ENCODE measurements at places on chromosomes 4 and X.

GRCh38 chrX:68443155-68443868 lies 10.0 kb upstream of the OPHN1 start:
- DNase-seq, result no peak

DNA sequence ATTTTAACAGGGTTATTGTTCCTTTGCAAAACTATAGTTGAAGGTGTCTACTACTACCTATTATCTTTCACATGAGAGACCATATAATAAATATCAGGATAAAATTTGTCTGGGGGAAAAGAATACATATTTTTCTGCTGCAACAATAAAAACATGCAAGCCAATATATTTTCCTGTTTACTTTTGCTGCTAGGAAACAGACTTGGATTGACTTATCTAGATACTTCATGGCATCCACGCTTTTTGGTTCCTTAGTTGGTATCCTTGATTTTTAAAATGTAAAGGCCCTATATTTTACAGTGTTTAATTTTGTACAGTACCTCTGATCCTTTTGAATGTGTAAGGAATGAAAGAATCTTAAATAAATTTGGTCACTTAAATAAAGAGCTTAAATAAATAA lies 150.6 kb downstream of the GPC3 start:
- no peak for DNase-seq

- no peak for DNase-seq
Observed at GRCh38 chr4:77332696-77333270, 175.8 kb downstream of the CCNG2 start.

- DNase-seq, result no peak
Observed at GRCh38 chr4:187547316-187547715, 448.3 kb upstream of the ZFP42 start.

- no peak for DNase-seq
Observed at GRCh38 chr4:114811564-114812301, 213.1 kb downstream of the UGT8 start.

DNA sequence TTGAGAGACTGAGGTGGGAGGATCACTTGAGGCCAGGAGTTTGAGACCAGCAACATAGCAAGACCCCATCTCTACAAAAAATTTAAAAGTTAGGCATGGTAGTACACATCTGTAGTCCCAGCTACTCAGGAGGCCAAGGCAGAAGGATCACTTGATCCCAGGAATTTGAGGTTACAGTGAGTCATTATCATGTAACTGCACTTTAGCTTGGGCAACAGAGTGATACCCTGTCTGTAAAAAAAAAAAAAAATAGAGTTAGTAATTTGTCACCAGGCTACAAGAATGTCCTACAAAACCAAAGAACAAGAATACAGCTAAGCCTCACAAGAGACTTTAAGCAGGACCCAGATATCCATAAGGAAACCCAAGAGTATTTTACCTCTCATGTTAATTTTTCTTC lies 27.0 kb upstream of the RAB28 start:
- DNase-seq, result no peak

- DNase-seq, result no peak
Observed at GRCh38 chr4:25923745-25924144, 9.7 kb downstream of the SMIM20 start.

- no peak for DNase-seq
Observed at GRCh38 chr4:88179261-88179660, 20.8 kb upstream of the ABCG2 start.

- DNase-seq, result no peak
Observed at GRCh38 chr4:10673817-10674369, 10.7 kb downstream of the CLNK start.
